ENCODE measurements at places on chromosomes 4 and X.

DNA sequence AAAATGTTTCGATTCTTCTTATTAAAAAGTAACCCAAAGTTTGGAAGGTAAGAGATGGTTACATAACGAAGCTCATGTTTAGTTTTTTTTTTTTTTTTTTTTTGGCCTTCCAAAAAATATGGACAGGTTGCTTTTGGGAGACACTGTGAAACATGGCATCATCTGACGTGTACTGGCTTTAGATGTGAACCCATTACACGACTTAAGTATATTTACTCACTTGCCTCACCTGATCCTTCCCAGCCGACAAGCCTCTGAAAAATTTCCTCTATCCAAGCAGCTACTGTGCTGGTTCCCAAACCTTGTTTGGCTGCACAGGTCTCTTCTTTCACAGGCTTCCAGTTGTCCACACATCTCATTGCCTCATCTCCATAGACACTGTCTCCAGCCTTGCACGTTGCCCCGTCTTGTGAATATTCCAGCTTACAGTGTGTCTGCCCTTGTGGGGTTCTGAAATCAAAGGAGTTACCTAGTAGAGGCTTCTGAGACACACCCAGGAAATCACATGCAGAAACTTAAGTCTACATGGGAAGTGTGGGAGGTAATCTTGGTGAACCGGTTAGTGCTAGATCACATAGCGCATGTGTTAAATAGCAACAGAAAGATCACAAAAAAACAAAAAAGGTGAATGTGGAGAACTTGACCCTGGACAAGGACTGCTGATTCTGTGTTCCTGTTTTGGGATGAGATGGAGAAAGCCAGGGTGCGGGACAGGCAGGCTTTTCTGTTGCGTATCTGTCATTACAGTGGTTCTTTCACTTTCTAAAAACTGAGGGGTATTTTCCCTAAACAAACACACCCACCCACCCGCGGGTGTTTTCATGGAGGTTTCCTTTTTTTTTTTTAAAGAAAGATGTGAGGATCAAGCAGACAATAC, 328.6 kb downstream of the ARHGAP10 start:
- no peak for DNase-seq

- DNase-seq, result no peak
These were observed 52.6 kb upstream of the PAGE1 start for GRCh38 chrX:49748211-49748956.

- no peak for DNase-seq
These were observed 27.9 kb downstream of the PKD2 start for GRCh38 chr4:88035292-88035691.

GRCh38 chr4:176534566-176534965, 214.8 kb downstream of the SPCS3 start:
- no peak for DNase-seq

GRCh38 chrX:10159145-10159468, 2.3 kb downstream of the CLCN4 start:
- DNase-seq, result no peak

- no peak for DNase-seq
These were observed 792.2 kb downstream of the ADGRL3 start for GRCh38 chr4:61992351-61992750.

- no peak for DNase-seq
These were observed 419 bp downstream of the ADD1 start for GRCh38 chr4:2843941-2844584.

DNA sequence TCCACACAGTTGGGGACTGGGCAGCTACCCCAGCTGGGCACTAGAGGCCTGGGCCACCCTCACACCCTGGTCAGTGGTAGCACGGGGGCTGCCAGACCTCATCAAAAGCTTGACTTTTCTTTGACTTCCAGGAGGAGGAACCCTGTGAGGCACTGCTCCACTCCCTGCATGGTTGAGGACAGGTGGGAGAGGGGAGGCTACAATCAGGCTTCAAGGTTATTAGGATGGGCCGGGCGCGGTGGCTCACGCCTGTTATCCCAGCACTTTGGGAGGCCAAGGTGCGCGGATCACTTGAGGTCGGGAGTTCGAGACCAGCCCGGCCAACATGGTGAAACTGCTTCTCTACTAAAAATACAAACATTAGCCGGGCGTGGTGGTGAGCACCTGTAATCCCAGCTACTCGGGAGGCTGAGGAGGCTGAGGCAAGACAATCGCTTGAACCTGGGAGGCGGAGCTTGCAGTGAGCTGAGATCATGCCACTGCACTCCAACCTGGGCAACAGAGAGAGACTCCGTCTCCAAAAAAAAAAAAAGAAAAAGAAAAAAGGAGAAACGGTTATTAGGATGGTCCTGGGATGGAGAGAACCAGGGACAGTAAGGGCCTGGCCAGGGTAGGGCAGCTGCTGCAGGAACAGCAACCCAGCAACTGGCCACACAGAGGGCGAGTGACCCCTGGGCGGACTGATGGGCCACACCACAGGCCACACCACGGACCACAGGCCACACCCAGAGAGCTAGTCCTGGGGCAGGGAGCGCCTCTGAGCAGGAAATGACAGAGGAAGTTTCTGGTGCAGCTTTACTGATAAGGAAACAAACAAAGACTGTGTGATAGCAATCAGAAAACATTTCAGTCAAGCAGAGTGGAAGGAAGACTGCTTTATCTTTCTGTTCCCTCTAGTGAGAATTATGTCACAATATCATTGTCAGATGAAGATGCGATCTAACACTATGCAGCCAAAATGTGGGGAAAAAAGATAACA, 20.5 kb upstream of the OPN1LW start:
- DNase-seq, result no peak

DNA sequence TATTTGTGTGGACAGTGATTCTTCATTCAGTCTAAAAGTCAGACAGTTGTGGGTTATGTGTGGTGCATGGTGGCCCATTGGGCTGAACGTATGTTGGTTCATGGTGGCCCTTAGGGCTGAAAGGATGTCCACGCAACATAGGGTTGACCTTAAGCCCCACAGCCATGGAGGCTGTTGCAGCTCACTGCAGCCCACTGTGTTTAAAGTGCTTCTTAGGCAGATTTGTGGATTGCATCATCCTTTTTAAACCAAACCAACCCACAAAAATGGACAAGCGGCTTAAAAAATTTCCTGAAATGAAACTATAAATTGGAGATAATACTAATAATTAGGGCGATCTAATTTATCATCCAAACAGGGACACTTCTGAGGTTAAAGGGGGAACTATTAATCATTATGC, 219.0 kb upstream of the GATB start:
- no peak for DNase-seq

DNA sequence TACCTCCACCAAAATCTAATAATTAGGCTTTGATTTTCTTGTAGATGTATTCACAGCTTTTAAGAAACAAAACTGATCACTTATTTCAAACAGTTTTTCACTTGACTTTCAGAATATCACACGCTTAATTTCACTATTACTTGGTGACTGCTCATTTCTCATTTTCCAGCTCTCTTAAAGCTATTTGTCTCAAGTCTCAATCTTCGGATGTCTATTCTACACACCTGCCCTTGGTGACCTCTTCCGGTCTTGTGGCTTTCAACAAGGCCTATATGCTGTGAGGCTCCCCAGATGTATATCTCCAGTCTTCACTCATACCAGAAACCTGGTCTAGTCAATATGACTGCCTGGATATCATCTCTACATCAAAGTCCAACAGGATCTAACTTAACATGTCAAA, 34.9 kb upstream of the ANXA10 start:
- DNase-seq, result no peak

- no peak for DNase-seq
These were observed 33.9 kb downstream of the MGARP start for GRCh38 chr4:139246166-139246565.

DNA sequence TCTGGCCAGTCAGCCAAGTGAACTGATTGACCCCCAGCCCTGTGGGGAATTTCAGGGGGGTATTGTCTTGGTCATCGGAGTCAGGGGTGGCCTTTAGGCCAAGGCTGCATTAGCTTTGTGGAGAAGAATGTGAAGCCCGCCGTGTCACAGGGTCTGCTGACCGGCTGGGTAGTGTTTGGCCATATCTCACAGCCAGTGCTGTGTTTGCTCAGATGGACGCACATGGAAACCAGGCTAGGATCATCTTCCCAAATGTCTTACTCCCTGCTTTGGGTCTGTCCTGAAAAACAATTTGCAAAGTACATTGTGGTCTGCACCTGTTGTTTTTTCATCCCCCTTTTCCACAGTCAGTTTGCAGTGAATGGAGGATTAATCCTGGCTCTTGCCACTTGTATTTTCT, 13.0 kb downstream of the TMEM164 start:
- DNase-seq, result no peak

DNA sequence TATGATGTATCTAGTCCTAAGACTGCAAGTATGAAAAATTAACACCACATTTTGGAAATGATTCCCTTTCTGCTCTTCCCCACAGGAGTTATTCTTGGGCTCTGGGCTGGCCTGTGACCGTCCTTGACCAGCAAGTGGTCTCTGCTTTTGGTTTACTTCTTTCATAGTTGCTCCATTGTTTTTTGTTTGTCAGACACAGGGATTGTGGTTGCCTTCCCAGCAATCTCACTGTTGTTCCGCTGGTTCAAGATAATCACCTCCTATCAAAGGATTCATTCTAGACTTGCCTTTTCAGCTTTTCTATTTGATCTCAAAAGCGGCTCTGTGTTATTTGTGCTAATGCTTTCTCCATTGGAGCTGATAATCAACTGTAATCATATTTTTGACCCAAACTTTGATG, 218.8 kb downstream of the MGST2 start:
- DNase-seq, result no peak

GRCh38 chrX:140971099-140971795, 31.1 kb upstream of the SPANXB1 start:
- no peak for DNase-seq

DNA sequence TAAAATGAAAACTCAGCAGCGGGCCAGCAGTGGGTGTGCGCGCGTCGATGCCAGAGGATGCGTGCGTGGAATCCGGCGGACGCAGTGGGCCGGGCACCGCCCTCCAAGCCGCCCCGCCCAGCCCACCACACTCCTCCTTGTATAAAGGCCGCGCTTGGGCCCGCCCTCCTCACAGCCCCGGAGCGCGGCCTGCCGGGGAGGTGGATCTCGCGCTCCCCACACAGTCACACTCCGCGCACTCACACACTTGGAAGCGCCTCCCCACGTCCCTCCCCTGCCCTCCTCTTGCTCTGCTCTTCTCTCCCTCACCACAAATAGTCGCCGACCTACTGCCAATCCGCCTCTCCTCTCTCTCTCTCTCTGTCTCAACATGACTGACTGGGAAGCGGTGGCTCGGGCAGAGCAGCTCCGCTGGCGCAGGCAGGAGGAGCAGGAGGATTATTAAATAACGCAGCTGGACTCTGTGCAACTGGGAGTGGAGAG, at the start of gene CCSER1:
Gene CCSER1, plus strand, starts transcription at position 172 of the 483 bp plus-strand sequence.
- DNase-seq, result no peak

- no peak for DNase-seq
These were observed at the start of gene RTL3 for GRCh38 chrX:78658845-78659744. Gene RTL3 (minus strand): TSS chrX:78659328. CDS start chrX:78658420, 908 bp downstream.

- DNase-seq, result no peak
These were observed 282.7 kb upstream of the TAPT1 start for GRCh38 chr4:16508968-16509367.

DNA sequence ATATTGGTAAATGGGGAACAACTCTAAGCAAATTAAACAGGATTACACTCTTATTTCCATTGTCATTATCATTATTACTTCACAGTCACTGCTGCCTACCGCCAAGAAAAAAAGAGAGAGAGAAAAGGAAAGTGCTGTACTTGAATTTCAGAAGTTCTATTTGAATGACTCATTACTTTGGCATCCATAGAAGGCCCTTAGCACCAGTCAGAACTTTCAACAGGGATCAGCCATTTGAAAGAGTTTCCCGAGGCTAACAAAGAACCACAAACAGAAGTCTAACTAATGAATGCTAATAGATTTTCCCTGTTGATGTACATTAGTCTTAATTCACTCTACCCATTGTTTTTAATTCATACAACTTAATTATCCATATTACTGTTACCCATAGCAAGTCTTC, 116.3 kb downstream of the SHROOM4 start:
- DNase-seq, result no peak

- no peak for DNase-seq
These were observed 77.7 kb upstream of the C4orf50 start for GRCh38 chr4:6095897-6096296.

- DNase-seq, result no peak
These were observed 37.0 kb downstream of the HTT start for GRCh38 chr4:3111461-3111860.

- DNase-seq, result no peak
These were observed 58.6 kb upstream of the CAMK2D start for GRCh38 chr4:113820108-113820507.

DNA sequence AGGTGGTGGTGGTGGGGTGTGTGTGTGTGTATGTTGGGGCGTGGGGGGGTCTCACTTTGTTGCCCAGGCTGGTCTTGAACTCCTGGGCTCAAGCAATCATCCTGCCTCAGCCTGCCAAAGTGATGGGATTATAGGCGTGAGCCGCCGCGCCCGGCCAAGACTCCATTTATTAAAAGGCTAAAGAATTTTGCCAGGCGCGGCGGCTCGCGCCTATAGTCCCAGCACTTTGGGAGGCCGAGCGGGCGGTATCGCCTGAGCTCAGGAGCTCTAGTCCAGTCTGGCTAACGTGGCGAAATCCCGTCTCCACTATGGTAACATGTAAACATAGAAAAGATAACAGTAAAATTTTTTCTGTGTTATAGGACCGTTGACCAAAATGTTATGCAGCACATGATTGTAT, 3.7 kb upstream of the UBA1 start:
- no peak for DNase-seq

- DNase-seq, result no peak
These were observed 166.2 kb upstream of the RPS6KA3 start for GRCh38 chrX:20432746-20433387.

GRCh38 chrX:109533631-109534030, 3.0 kb upstream of the NXT2 start:
- no peak for DNase-seq

- DNase-seq, result no peak
These were observed 12.4 kb downstream of the PLP1 start for GRCh38 chrX:103789004-103789403.

DNA sequence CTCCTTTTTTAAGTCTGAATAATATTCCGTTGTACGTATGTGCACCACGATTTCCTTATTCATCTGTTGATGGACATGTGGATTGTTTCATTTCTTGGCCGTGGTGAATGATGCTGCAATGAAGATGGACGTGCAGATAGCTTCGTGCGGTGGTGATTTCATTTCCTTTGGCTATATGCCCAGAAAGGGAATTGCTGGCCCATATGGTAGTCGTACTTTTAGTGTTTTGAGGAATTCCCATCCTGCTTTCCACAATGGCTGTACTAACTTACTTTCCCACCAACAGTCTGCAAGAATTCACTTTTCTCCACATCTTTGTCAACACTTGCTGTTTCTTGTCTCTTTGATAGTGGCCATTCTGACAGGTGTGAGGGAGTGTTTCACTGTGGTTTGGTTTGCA, 12.8 kb downstream of the ZFP42 start:
- no peak for DNase-seq

DNA sequence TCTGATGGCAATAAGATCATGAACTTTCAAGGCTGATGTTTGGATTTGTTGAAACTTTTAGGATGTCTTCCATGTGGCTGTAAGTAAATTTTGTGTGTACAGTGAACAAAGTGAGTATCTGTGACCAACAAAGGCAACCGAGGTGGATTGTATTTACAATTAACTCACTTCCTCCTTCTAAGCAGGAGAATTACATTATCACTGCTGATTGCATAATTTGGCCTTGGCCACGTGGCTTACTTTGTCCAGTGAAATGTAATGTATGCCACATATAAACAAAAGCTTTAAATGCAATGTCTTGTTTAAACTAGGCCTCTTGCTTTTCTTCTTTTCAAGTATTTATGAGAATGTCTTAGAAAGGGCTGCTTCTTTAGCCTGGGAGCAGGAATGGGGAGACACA, 66.3 kb upstream of the MAD2L1 start:
- DNase-seq, result no peak

Measured in GM19239 (cell line).